HT-29 (cell line): ENCODE measurements at places on chromosomes 7 and 10. TPM values are rescaled to one million over a fixed set of nuclear protein-coding genes. Genes with fewer than 3 reads are reported as not detected.

GRCh38 chr10:9877978-9878377, 1139.7 kb upstream of the CELF2 start:
- no peak for DNase-seq

DNA sequence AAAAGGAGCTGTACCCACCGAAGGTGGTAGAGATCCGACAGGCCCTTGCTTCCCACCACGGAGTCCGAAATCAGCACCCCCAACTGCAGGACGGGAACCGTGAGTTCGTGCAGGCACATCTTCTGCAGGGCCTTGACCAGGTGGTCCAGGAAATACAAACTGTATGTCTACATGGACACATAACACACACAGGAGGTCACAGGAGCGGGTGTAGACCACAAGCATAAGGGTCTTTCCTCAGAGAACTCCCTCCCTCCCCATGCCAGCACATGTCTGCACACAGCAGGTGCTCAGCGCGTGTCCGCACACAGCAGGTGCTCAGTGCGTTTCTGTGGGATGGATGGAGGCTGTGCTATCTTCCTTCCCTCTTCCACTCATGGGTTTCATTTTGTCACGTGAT, 69.7 kb downstream of the CFAP46 start:
- no peak for DNase-seq

DNA sequence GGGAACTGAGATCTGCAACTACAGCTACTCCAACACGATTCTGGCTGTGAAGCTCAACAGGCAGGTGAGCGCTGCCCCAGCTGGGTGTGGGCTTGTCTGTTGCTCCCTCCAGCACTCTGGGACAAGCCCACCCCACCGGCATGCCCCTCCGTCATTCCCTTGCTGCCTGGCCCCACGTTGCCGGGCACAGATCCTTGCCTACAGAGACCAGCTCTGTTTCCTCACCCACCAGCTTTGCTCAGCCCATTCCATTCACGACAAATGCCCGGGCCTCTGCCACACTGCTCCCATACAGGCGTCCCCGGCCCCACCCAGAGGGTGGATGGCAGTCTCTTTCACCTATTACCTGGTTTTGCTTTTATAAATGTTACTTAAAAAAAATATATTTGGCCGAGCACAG, 24.6 kb downstream of the WIPI2 start:
- DNase-seq = no peak

- peak; percentile 64 for DNase-seq
Observed at GRCh38 chr7:55571511-55572377, 558 bp downstream of the VOPP1 start.

DNA sequence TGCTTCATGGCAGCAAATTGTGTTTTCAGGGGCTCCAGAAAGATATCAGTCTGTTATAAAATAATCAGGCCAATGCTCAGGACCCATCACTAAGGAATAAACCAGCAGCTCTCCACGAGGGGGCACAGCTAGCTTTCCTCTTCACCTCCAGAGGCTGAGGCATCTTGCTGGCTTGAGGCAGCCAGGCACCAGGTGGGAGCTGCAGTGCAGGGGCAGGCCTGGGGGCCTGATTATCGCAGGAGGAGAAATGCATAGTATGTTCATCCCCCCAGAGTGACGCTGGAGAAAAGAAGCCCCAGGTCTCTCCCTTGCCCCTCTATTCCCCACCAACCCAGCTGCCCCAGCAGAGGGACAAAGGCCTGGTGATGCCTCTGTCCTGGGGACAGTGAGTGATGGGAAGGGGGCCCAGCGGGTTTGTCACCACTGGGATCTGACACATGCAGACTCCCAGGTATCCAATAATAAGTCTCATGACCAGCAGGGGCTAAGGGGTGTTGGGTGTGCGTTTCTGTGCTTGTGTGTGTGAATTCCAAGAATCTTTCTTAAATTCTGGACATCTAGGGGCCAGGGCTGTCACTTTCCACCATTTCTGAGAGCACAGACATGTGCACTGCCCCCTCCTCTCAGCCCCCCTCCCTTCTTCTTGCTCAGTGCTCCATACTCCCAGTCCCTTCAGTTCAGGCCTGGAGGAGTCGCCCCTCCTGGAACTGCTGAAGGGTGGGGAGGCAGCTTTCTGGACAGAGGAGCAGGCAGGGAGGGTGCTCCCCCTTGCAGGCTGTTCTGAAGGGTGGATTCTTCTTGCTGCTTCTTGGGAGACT, 128.1 kb upstream of the FAM20C start:
- peak; percentile 81 for DNase-seq

DNA sequence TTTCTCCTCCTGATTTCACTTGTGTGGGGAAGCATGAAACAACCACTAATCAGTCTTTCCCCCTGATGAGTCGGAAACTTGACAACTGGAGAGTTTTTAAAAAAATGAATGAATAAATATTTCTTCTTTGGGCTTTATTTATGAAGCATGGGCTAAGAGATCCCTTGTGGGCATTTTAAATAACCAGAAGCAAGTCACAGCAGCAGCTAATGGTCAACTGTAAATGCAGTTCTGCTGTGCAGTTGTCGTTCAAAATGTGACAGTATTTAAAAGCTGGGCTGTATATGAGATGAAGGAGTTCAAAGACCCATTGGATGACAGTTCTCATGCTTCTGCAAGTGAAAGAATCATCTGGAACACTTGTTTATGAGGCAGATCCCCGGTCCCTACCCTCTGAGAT, 54.1 kb downstream of the STEAP1B start:
- no peak for DNase-seq

DNA sequence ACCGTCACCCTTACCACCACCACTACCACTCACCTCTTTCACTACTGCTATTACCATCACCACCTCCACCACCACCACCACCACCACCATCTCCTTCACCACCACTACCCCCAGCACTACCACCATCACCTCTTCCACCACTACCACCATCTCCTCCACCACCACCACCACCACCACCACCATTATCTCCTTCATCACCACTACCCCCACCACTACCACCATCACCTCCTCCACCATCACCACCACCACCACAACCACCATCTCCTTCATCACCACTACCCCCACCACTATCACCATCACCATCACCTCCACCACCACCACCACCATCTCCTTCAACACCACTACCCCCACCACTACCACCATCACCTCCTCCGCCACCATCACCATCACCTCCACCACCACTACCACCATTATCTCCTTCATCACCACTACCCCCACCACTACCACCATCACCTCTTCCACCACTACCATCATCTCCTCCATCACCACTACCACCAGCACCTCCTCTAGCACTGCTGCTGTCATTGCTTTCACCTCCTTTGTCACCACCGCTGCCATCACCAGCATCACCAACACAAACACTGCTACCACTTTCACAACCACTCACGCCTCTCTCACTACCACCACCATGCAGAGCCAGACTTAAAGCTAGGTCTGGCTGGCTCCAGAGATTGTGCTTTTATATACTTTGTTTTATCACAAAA, 109.3 kb downstream of the ICA1 start:
- no peak for DNase-seq

DNA sequence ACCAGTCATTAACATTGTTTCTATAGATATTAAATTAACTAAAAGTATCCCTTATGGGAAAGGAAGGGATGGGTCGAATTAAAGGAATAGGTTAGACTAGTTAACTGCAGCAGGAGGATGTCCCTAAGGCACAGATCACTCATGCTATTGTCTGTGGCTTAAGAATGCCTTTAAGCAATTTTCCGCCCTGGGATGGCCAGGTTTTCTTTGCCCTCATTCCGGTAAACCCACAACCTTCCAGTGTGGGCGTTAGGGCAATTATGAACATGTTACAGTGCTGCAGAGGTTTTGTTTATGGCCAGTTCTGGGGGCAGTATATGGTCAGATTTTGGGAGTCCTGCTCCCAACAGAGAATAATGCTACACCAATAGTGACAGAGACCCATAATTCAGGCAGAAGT, 139.3 kb upstream of the CDK13 start:
- no peak for DNase-seq

GRCh38 chr7:156034397-156034796, 222.1 kb upstream of the SHH start:
- no peak for DNase-seq

- no peak for DNase-seq
Observed at GRCh38 chr7:88628363-88629085, 131.0 kb upstream of the ZNF804B start.

The VIM gene
- total RNA-seq = 0.08 TPM in 1 of 2 replicates, not detected in the other

The EPO gene
- not detected in 2 replicates for total RNA-seq

The YWHAG gene
- 83.2 and 84.6 TPM in 2 replicates for total RNA-seq

The TUBAL3 gene
- 0.05 and 0.47 TPM in 2 replicates for total RNA-seq

The GRM3 gene
- not detected in 2 replicates for total RNA-seq

The C10orf105 gene
- 0.20 TPM in 1 of 2 replicates, not detected in the other for total RNA-seq
